IMR-90 (cell line): ENCODE measurements at places on chromosomes 6 and 20. TPM values are rescaled to one million over a fixed set of nuclear protein-coding genes. Genes with fewer than 3 reads are reported as not detected.

GLP1R gene
- total RNA-seq = not detected in 2 replicates

IL17F gene
- total RNA-seq = not detected in 2 replicates

GRCh38 chr6:24126586-24127192, 674 bp downstream of the NRSN1 start:
- no peak overlapping the region for H3K27ac ChIP-seq
- no peaks in the 10 kb centered on the region for H3K36me3 ChIP-seq
- H3K27me3 ChIP-seq = no peaks in the 10 kb centered on the region
- no peaks in the 10 kb centered on the region for H3K4me1 ChIP-seq
- peak; percentile 22 for DNase-seq
- no peak overlapping the region for H3K4me3 ChIP-seq

DNA sequence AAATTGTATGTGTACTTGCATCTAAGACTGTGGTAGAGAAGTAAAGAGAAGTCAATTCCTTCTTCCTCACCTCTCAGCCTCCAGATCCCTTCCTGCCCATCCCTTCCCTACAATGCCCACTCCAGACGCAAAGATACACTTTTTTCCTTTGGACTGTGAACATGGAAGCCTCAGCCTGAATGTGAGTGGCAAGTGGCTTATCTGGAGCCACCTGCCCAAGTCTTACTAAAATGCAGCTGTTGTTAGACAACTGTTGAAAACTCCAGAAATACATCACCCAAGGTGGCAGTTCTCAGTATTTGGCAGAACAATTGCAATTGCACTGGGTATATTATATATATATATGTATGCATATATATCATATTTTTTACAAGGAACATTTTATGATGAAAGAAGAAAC, 7.5 kb downstream of the VGLL2 start:
- no peak for DNase-seq
- no peak overlapping the region for H3K27ac ChIP-seq
- H3K4me1 ChIP-seq = no peaks in the 10 kb centered on the region
- peaks cover 43% of the 10 kb centered on the region for H3K27me3 ChIP-seq
- H3K4me3 ChIP-seq = no peak overlapping the region
- H3K36me3 ChIP-seq = no peaks in the 10 kb centered on the region
